ENCODE measurements at places on chromosomes 6 and 20.

DNA sequence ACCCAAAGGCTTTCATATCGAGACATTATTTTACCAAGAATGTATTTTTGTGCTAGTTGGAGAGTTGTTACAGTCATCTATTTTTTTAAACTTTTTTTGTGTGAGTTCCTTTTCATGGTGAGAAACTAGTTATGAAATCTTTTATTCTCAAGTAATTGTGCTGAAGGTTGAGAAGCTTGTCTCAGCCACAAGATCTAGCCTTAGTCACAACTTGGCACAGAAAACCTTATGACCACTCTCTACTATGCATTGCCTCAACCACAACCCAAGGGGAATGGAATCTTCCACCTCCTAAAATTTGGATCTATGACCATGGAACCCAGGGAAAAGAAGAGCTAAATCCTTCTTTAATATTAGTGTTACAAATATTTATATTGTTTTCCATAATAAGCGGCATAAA, 58.5 kb downstream of the HS3ST5 start:
- DNase-seq = no peak

DNA sequence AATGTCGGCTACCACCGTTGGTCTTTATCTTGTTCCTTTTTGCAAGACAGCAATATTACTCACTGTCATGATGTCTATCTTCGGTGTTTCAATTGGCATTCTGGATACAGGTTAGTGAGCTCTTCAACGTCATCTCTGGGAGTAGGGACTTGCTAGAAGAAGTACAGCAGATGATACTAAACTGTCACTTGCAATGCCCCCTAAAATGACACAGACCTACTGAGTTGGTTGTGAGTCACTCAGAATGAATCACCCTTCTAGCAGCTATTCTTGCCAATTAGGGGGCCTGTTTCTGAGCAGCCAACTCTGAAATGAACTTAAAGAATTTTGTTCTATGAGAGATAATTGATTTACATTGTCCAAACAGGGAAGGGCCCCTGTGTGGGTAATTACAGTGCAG, 176.5 kb downstream of the SLC16A10 start:
- no peak for DNase-seq

GRCh38 chr20:2254333-2254732, 41.5 kb upstream of the TGM3 start:
- no peak for DNase-seq

GRCh38 chr20:45440424-45440823, 24.5 kb downstream of the PIGT start:
- DNase-seq = no peak

DNA sequence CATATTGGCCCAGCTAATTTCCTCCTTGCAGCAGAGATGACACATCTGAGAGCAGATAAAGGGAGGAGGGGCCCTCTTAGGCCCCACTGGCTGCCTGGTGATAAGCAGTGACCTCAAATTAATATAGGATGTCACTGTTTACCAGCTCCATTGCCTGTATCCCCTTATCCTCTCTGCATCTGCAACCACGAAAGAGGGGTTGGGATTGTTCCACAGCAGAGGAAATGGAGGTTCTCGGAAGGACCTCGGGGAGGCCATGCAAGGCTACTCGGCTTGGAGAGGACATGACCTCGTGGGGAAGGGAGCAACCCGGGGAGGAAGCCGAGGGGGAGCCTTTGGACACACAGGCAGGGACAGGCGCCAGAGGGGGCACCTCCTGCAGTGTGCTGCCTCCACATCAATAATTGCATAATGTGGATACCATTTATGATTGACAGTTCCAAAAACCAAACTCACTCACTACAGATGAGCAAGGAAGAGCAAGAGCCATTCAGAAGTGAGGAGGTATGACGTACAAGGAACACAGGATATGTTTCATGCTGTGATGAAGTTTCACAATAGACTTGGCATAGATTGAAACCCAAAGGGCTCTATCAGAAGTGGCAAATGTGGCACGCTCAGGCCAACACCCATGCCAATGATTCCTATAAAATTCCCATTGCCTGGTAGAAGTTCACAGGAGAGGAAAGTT, 177.2 kb upstream of the RNF24 start:
- no peak for DNase-seq

DNA sequence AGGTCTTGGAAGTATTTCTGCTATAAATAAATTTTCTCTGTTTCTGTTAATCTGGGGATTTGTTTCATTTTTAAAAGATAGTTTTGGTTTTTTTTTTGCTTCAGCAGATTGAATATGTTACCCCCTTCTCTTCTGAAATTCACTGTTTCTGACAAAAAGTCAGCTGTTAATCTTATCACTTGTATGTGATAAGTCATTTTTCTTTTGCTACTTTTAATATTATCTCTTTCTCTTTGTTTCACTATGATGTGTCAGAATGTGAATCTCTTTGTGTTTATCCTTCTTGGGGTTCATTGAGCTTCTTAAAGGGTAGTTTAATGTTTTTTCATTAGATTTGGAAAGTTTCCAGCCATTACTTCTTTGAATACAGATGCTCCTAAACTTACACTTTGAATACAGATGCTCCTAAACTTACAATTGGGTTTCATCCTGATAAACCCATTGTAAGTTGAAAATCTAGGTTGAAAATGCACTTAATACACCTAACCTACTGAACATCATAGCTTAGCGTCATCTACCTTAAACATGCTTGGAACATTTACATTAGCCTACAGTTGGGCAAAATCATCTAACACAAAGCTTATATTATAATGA, 154.2 kb upstream of the COL21A1 start:
- DNase-seq = no peak

DNA sequence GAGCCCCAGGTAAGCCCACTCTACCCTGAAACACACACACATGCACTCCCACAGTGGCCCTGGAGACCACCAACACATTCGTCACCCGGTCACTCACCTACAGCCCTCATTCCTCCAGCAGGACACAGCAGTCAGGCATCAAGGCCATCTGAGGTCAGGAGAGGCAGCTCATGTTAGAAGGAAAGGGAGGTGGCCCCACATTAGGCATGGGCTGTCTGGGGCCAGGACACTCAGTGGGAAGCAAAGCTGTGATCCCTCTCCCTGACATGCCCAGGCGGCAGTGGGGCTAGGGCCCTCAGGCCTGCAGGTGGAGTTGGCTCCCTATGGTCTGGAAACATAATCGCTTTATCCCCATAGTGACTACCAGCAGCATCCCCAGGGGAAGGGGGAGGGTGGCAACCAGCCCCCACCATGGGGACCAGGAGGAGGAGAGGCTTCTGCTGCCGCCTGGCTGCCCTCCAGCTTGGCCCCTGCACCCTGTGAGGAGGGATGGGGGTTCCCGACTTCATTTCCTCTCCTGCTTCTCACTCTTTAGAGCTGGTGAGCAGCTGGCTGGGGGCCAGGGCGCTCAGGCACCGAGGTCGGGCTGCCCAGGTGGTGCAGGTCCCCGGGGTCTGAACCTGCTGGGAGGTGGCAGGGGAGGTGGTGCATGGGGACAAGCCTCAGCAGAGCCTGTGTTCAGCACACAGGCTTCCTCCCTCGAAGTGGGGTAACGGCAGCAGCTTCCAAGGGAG, 76.6 kb upstream of the CST7 start:
- DNase-seq = no peak

DNA sequence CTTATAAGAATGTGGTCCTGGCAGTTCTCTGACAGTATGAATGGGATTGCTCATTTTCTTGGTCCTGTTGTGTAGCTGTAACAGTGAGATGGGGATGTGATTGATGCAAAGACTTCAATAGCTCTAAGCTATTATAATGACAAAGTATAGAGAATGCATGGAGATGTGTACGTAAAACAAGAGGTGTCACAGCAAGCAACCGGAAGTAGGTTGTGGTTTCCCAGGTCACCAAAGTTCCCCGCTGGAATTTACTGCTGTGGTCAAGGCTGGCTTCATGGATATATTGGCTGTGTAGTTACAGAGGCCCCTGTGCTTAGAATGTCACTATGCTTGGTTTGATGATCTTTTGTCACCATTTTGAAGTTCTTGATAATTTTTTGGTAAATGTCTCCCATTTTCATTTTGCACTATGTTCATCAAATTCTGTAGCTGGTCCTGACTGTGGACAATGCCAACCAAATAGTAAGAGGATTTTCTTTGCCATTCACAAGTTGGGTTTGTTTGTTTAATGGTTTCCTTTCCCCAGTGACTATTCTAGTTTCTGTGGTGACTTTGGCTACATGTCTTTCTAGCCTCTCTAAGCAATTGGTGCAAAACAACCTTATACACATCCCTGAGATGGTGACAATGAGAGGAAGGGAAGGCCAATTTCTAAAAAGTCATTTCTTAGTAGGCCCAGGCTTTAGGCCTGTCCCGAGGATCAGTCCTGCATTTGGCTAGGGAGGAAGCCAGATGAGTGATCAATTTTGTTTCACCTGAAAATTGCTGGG, 10.5 kb downstream of the DNAH8 start:
- DNase-seq = no peak

GRCh38 chr6:77463308-77463860, at the start of gene HTR1B:
HTR1B (minus strand) TSS chr6:77463491; CDS start chr6:77463403, 88 bp downstream.
- no peak for DNase-seq

GRCh38 chr20:43839793-43840199, 74.9 kb upstream of the TOX2 start:
- DNase-seq = no peak

DNA sequence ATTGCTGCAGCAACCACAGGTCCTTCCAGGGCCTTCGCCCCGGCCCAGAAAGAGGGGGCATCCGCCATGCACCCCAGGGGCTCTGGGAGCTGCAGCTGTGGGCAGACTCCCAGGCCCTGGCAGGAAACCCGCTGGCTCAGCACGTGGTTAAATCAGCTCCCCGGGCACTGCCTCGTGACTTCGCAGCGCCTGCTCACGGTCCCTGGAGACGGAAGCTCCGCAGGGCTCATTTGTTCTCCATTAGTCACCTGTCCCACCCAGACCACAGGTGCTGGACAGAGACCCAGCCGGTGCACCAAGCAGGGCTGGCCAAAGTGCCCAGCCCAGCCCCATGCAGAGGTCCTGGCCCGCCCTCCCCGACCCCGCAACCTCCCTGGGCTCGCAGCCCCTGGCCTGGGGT, 14.7 kb downstream of the KCNQ2 start:
- no peak for DNase-seq

DNA sequence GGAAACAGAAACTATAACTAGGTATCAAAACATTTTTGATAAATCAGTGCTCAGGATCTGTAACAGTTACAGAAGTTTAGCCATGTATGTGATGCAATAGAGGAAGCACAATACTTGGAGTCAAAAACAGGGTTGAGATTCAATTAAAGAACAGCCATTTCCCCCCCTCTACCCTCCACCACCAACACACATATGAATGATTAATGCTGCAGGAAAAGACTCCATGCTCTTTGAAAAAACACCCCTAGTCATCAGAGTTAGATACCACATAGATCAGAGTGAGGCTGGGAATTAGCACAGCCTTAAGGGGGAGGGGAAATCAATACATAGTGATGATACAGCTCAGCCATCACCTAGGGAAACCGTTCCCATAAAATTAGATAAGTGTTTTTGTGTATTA, 108.9 kb upstream of the EMILIN3 start:
- no peak for DNase-seq

DNA sequence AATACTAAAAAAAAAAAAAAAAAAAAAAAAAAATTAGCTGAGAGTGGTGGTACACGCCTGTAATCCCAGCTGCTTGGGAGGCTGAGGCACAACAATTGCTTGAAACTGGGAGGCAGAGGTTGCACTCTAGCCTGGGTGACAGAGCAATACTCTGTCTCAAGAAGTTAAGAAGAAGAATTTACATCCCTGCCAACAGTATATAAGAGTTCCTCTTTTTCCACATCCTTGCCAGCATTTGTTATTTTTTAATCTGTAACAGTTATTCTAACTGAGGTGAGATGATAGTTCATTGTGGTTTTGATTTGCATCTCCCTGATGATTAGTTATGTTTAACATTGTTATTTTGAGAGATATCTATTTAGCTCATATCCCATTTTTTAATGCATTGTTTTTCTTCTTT, 20.3 kb upstream of the DYNLRB1 start:
- DNase-seq = no peak

- DNase-seq = no peak
These were observed 12.3 kb upstream of the RAET1L start for GRCh38 chr6:150037526-150038201.

DNA sequence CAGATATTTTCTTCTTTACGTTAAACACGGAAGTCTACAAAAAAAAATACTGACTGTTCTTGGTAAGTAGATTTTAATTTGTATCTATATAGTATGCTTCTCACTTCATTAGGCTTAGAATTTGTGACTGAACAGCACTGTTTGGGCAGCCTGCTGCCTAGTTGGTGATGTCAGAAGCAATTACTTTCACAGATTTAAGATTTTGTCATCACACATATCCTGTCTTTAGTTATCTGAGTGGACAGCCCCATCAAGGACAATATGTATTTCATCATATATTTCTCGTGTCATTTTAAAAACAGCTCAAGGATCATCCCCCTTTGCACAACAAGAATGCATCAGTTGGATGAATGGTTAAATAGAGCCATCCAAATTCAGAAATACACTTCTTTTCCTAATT, 338.4 kb upstream of the CITED2 start:
- DNase-seq = no peak

GRCh38 chr20:23116311-23117089, 30.4 kb upstream of the CD93 start:
- peak; percentile 29 for DNase-seq

DNA sequence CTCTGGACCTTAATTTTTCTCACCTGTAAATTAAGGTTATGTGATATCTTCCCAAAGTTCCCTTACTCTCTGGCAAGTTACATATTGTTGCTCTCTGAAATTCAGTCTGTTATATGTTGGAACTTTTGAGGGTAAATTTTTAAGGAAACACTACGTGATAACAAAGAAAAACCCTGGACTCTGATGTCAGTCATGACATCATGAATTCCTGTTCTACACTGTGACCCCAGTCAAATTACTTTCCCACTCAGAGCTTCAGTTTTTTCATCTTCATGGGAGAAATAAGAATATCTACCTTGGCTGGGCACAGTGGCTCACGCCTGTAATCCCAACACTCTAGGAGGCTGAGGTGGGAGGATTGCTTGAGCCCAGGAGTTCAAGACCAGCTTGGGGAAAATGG, 164.6 kb upstream of the RALGAPA2 start:
- DNase-seq = no peak

DNA sequence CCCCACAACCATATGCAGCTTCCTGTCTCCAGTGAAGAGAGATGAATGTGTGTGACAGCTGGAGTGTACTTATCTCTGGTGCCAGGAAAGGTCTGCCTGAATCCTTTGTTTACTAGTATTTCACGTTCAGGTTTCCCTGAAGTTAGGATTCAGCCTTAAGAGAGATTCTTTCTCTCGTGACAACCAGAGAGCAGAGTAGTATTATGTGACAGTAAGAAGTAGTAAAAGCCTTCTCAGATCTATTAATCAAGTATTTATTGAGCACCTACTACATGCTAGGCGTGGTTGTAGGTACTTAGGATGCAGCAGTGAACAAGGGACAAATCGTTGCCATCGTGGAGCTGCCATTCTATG, 949 bp downstream of the KIFC1 start:
- no peak for DNase-seq

- no peak for DNase-seq
These were observed 61.1 kb upstream of the FBXO30 start for GRCh38 chr6:145875496-145876211.

Measured in Peyer's patch (tissue), 4 donors.